ENCODE measurements at places on chromosomes 5 and 9.

GRCh38 chr5:4614088-4614487, 526.0 kb upstream of the ADAMTS16 start:
- no peak for DNase-seq

- DNase-seq, result no peak
Measured at GRCh38 chr5:134938030-134938429, 29.7 kb upstream of the CATSPER3 start.

DNA sequence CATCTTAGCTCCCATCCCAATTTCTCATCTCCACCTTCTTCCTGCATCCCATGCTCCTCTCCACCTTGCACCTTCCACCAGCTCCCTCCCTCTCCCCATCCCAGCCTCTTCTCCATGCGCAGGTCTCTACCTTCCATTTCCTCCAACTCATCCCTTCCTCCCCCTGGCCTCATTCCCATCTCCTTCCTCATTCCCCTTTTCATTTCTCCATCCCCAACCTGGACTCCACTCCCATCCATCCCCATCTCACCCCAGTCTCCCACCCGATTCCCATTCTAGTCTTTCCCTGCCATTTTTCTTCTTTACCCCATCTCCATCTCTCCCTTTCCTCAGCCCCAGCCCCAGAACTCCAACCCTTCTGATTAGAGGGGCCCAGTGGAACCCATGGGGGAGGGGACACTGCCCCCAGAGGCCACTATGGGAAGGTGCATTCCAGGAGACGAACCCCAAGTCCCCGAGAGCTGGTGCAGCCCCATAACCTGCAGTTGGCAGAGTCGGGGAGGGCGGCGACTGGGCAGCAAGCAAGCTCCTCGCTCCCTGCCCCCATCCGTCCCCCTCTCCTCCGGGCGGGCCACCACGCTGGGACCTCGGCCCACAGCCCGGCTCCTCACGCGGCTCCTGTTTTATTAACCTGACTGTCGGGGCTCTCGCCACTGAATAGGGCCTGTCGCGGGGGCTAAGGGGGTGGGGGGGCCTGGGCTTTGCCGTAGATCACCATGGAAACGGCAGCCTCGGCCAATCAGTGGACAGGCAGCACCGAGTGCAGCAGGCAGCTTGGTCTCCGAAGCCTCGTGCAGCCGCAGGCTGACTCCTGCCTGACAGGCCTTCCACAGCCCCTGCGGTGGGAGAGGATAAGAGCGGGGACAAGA, 66.7 kb downstream of the PCDH1 start:
- DNase-seq, result no peak

DNA sequence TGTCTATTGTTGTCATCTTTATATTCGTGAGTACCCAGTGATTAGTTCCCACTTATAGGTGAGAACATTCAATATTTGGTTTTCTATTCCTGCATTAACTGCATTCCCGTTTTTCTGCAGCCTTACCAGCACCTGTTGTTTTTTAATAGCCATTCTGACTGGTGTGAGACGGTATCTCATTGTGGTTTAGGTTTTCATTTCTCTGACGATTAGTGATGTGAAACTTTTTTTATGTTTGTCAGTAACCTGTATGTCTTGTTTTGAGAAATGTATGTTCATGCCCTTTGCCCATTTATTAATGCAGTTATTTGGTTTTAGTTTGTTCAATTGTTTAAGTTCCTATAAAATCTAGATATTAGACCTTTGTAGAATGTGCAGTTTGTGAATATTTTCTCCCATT, 546.0 kb upstream of the RORB start:
- no peak for DNase-seq

- peak; percentile 47 for DNase-seq
Measured at GRCh38 chr5:120108586-120109248, 355.4 kb upstream of the PRR16 start.

GRCh38 chr5:2451100-2451499, 300.4 kb downstream of the IRX2 start:
- no peak for DNase-seq

DNA sequence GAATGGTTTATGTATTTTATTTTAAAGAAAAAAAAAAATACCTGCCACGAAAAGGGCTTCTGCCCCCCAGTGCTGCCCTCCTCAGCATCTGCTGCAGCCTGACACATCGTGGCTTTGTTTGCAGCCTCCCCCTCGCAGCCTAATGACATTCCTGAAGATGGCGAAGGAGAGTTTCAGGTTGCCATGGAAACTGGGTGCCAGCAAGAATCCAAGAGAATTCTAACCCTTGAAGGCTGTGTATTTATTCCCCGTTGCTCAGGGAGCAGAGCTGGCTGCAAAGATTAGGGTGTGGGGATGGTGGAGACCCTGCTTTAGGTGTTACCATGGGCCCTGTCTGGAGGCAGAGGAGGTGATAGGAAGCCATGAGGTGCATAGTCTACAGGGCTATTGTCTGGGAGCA, 126.6 kb downstream of the NSG2 start:
- DNase-seq, result no peak

GRCh38 chr5:172383191-172383802, 71.0 kb downstream of the SH3PXD2B start:
- DNase-seq, result peak; percentile 57

Data from fibroblast of skin of right quadriceps (primary cell).